ENCODE measurements at places on chromosomes 7 and 10.

- no peak for DNase-seq
Observed at GRCh38 chr10:8444630-8445029, 390.1 kb downstream of the GATA3 start.

GRCh38 chr10:72170263-72170662 lies 45.5 kb upstream of the ANAPC16 start:
- DNase-seq: no peak

DNA sequence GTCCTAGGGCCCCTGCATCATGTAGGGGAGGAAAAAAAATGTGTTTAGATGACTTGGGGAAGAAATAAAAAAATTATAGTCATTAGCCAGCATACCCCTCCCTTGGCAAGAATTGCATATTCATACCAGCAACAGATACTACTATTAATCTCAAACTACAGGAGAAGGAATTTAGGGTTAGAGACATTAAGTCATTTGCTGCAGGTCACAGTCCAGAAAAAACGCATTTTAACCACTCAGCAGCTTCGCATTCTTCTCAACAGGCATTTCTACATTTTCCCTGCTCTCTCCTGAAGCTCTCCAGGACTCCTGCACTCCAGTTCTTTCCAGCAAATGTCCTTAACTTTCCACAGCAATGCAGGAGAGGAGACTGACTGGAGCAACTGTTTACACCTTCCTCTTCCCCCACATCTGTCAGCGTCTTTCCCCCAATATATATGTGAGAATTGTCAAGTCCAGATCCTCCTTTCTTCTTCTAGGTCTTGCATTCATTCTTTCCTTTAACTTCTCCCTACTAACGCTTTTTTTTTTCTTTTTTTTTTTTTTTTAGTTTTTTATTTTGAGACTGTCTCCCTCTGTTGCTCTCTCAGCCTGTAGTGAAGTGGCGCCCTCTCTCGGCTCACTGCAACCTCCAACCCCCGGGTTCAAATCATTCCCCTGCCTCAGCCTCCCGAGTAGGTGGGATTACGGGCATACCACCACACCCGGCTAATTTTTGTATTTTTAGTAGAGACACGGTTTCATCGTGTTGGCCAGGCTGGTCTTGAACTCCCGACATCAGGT lies 35.6 kb downstream of the PRPS1L1 start:
- DNase-seq: no peak

GRCh38 chr7:101436857-101437576 lies 74.3 kb downstream of the COL26A1 start:
- DNase-seq: no peak

- DNase-seq: no peak
Observed at GRCh38 chr10:129467359-129468064, 471 bp downstream of the MGMT start.

- no peak for DNase-seq
Observed at GRCh38 chr10:29849886-29850285, 209.5 kb downstream of the JCAD start.

- DNase-seq: no peak
Observed at GRCh38 chr7:28621369-28621841, 209.1 kb downstream of the CREB5 start.

DNA sequence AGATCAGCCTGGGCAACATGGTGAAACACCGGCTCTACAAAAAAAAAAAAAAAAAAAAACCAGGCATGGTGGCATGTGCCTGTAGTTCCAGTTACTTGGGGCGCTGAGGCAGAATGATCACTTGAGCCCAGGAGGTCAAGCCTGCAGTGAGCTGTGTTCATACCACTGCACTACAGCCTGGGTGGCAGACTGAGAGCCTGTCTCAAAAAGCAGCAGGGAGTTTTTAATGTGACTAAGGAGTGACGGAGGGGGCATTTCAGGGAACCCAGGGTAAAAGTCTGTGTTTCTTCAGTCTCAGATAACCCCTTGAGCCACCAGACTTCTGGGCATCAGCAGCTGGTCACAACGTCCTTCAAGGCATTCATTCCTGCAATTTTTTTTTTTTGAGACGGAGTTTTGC lies 2.2 kb upstream of the C10orf95 start:
- no peak for DNase-seq

DNA sequence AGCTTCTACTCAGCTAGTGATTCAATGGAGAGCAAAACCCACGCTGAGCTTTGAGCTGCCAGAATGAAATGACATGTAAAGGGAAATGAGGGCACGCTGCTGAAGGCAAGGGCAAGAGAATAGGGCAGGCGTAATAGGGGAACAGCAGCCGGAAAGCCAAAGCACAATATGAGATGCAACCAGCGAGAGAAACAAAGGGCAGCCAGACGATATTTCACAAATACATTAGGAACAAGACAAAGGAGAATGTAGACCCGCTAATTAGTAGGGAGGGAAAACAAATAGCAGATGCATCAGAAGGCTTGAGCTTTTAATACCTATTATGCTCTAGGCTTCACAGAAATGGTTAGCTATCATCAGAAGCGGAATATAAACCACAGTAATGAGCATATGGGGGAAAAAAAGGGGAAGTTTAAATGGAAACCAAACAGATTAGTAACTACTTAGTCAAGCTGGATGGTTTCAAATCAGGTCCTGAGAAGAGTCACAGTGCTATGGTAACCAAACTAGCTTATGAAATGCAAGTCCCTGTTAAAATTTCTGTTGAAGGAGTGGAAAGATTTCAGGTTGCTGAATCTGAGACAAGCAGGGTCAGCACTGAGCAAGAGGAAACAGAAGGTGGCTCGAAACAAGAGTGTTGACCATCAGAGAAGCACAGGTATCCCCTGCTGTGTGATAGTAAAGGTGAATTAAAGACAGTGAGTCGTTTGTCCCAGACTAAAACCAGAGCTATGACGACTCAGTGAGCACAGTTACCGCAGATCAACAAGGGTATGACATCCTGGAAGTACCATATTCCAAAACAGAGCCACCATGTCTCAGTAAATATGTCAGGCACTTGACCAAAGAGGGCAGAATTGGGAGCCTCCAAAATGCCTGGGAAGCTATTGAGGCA lies 496.9 kb upstream of the CELF2 start:
- no peak for DNase-seq

DNA sequence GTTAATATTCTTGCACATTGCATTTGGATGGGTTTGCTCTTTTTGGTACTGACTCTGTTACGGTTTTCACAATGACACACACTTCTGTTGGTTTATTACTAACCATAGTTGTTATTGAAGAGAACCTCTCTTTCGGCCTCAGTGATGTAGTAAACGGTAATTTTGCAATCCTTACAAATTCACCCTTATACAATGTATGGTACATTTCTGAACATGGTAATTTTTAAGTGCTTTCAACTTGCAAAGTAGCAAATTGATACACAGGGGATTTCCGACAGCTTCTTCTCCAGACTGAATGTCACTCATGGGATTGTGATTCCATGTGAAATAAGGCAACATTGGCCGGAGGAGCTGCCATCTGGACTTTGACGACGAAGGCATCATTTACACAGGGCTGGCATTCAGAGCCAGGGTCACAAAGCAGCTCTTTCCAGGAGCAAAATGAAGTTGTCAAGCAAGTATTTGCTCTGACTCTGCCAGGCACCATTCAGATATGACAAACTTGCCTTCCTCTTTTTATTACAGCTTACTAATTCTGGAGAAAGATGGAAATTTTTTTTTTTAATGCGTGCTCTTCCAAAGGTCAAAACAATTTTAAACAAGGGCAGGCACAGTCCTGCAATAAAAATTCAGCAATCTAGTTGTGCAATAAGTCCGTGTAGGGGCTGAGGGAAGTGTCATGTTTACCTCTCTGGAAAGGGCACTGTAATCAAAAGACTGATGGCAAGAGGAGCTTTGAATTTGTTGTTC lies 711.5 kb upstream of the C7orf33 start:
- no peak for DNase-seq

GRCh38 chr7:15889507-15889906 lies 203.0 kb upstream of the MEOX2 start:
- DNase-seq: no peak

GRCh38 chr10:22765660-22766547 lies 51.5 kb upstream of the PIP4K2A start:
- DNase-seq: no peak

DNA sequence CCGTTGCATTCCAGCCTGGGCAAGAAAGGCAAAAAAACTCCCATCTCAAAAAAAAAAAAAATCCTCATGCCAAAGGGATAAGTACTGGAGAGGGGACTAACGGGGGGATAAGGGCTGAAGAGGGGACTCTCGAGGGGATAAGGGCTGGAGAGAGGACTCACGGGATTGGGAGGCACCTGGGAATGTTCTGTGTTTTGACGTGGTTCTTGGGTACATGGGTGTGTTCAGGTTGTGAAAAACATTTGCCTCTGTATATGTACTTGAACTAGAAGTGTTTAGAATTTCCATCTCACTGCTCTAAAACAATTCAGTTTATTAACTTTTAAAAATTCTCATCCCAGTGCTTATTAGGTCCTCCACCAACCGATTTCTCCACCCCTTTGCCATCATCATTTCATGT lies 4.5 kb downstream of the FKBP6 start:
- DNase-seq: no peak

- no peak for DNase-seq
Observed at GRCh38 chr10:82068501-82068900, 193.5 kb downstream of the NRG3 start.

GRCh38 chr7:74479066-74479781 lies 25.5 kb downstream of the GTF2IRD1 start:
- no peak for DNase-seq

DNA sequence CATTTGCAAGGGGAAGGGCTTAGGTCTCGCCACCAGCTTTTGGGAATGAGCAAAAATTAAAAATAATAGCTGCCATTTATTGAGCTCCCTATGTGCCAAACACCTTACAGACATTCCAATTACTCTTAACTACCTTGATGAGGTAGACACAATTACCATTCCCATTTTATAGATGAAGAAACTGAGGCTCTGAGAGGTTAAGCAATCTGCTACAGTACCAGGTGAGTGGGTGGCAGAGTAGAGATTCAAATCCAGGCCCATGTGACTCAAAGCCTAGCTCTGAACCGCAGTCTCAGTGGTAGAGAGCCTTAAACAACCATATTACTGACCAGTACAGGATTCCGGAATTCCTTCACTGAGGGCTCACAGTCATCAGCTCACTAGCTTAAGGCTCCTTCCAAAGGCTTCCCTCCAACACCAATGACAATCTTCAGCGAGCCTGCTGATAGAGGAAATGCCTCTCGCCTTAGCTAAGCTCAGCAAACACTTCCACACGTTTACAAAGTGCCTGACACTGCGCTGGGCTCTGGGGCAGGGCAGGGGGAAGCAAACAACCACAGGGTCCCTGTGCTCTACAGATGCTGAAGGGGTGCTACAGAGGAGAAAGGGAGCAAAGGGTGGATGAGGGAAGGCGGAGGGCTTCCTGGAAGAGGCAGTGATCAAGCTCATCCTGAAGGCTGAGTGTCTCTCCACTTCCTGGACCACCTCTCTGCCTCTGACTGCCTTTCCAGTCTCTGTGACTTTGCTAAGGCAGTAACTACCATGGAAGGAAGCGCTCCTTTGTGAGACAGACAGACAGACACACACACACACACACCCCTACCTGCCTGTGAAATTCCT lies 7.4 kb downstream of the LRRC20 start:
- no peak for DNase-seq

GRCh38 chr10:2925631-2926030 lies 141.7 kb upstream of the PFKP start:
- no peak for DNase-seq
